Brain microvascular endothelial cell (primary cell): ENCODE measurements at places on chromosomes 3 and 15.

- no peak for DNase-seq
Observed at GRCh38 chr15:26073430-26074333, 210.6 kb upstream of the ATP10A start.

DNA sequence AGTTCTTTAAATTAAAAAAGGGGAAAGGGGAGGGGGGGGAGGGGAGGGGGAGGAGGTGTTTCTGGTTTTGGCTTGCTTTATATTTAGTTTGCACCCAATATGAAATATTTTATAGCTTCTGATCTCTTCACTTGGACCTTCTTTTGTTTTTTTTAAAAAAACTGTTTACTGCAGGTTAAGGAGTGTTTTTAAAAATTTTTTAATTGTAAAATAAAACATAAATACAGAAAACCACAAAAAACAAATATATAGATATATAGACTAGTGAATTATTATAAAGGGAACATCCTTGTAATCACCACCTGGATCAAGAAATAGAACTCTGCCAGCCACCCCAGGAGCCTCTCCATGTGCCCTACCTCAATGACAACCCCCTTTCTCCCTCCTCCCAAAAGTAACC lies 861 bp upstream of the MYLK start:
- DNase-seq, result no peak

GRCh38 chr3:147089286-147089685 lies 317.1 kb downstream of the ZIC4 start:
- DNase-seq, result no peak

DNA sequence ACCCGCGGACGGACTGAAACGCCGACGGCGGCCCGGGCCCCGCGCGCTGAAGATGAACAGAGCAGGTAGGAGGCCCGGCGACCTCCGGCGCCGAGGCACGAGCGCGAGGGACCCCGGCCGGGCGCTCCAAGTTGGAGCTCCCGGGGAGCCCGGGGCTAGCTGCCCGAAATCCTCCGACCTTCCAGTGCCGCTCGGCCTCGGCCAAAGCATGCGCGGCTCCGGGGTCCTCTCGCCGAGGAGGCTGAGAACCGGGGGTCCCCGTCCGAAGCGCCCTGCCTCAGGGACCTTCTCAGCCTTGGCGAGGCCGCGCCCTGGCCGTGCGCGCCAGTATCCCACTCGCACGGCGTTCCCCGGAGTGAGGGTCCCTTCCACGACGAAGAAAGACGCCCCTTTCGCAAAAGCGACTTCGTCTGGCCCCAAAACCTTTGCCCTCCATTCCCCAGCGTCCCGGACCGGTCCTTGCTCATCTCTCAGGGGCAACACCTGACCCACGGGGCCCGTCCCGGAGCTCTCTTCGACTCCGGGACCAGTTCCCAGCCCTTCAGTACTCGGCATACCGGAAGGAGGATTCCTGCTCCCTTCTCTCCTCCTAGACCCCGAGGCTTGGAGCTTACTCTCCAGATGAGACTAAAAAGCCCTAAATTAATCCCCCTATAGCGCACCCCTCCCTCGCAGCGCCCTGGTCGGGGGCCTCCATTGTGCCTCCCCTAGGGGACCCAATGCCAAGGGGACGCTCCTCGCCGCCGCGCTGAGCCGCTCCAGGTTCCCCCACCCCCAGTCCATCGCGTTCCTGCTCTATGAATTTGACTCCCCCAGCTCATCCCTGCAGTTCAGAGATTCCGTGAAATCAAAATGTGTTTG lies 7.7 kb upstream of the FGD5 start:
- DNase-seq, result no peak
